ENCODE measurements at places on chromosomes 7 and 10.

DNA sequence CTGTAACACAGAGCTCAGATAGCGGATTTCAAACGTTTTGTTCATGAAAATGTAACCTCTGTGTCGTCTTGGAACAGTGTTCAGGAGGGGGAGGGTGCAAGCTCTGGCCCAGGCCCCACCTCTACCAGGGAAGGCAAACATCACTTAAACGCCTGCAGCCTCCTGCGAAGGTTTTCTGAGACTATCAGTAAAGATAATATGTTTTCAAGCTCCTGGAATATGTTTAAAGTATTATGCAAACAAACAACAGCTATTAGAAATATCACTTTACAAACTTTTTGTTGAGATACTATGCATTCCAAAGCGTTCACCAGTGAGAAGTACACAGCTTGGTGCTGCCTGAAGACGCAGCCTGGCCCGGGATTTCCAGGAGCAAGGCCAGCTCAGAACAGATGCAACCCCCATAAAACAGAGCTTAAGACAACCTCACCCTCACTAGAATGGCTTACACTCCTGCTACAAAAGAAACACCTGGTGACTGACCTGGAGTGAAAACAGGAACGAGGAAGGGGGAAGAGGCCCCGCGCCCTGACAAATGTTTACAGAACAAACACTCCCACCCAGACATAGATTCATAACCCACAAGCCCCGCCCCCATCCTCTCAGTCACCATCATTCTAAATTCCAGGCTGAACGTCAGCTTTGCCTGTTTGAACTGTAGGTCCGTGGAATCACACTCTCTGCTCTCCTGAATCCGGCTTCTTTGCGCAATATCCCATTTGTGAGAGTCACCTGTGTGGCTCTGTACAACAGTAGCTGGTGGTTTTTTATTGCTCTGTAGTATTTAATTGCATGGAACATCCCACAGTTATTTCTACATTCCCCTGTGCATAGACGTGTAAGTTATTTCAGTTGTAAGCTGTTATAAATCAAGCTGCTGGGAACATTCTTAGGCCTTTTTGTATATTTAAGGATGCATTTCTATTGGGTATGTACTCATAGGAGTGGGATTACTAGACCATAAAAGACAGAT lies 155.0 kb downstream of the PTPRN2 start:
- DNase-seq: no peak

GRCh38 chr7:38054199-38054598 lies 123.8 kb upstream of the STARD3NL start:
- no peak for DNase-seq

GRCh38 chr7:4006687-4007086 lies 675.4 kb upstream of the FOXK1 start:
- no peak for DNase-seq

DNA sequence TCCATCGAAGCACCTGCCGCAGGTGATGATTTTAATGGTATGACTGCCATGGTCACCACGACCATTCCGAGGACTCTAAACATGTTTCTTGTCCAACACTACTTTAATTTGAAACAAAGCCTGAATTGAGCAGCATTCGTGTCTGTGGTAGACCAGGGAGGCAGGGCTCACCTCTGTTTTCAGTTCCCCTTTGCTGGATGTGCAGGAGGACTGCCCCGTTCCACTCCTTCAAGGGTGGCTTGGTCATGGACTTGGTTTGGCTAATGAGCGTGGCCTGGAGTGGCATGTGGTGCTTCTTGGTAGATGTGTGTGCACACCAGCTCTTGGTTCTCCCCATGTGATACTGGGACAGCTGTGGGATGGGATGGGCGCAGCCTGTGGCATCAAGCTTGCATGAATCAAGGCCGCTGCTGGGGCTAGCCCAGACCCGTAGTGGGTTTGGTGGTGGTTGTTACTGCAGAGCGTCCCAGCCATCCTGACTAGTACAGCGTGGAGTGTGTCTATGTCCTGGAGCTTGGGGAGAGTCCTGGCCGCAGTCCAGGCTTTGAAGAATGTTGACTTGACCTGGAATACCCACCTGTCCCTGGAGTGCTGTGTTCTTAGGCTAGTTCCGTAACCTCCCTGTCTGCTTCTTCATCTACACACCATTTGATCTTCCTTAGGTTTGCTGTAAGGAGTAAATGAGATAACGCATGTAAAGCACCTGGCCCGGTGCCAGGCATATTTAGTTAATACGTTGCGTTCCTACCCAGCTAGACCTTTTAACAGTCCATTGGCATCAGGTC lies 34.8 kb downstream of the MGMT start:
- DNase-seq: no peak

- DNase-seq: no peak
Observed at GRCh38 chr10:62456611-62457101, 82.5 kb downstream of the ZNF365 start.

GRCh38 chr7:98668255-98668654 lies 51.2 kb downstream of the NPTX2 start:
- DNase-seq: no peak

DNA sequence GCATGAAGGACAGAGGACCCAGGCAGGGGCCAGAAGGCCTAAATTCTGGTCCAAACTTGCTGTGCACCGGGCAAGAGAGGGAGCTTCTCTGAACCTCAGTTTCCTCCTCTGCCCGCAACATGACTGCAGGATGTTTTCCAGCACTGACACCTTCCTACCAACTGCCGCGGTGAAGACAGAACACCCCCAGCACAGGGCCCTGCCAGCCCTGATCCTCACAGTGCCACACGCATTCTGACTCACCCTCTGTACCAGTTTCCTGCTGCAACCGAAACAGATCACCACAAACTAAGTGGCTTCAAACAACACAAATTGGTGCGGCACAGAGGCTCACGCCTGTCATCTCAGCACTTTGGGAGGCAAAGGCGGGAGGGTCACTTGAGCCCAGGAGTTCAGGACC lies 18.1 kb downstream of the MAD1L1 start:
- peak; percentile 95 for DNase-seq

DNA sequence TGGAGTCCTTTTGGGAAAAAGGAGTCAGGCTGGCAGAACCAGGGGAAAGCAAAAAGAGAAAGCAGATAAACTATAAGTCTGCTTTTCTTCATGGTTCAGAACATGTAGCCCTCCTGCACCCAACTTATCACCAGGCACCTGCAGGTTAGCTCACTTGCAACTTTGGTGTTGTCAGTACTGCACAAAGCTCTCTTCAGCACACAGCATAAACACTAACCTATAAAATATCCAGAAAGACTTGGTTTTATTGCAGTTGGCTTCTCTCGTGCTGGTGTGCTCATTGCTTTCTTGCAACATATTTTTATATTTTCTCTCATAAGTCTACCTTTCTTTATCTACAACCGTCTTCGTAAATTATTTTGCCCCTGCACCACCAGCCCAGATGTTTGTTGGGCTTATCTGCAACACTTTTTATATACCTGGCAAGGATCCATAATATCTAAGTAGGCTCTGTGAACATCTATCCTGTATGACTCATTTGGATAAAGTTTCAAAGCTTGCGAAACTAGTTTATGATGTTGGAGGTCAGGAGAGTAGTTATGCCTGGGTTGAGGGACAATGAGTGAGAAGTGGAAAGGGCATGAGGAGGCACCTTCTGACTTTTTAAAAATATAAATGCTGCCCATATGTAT lies 164.6 kb downstream of the ANKRD30A start:
- no peak for DNase-seq

DNA sequence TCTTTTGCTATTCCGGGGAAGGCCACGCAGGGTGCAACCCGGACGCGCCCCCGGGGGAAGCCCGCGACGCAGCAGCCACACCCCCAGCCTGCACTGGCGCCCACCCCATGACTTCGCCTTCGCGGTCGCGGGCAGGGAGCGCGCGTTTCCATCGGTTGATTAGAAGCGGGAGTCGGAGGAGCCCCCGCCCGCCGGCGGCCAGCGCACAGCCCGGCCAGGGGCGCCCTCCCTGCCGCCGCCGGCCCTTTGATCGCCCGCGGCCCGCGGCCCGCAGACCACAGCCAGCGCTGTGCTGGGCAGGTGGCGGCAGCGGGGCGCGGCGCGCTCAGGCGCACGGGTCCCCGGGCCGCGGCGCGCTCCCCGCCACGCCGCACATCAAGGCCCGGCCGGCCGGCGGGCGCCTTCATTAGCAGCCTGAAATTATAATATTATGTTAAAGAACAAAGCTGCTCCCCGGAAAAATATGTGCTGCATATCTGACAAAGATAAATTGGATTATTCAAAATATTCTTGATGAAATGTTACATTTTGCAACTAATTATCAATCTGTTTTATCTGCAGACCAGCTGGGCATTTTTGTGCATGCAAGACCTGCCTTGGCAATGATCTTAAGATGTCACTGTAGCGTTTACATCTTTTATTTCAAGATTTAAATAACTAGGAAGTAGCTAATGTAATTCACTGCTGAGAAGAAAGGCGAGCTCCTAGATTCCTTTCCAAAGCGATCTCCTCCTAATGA lies 160.7 kb upstream of the MKI67 start:
- DNase-seq: no peak

- no peak for DNase-seq
Observed at GRCh38 chr7:22387583-22387982, 30.6 kb upstream of the RAPGEF5 start.

GRCh38 chr7:154757756-154758155 lies 245.2 kb downstream of the PAXIP1 start:
- DNase-seq: no peak

DNA sequence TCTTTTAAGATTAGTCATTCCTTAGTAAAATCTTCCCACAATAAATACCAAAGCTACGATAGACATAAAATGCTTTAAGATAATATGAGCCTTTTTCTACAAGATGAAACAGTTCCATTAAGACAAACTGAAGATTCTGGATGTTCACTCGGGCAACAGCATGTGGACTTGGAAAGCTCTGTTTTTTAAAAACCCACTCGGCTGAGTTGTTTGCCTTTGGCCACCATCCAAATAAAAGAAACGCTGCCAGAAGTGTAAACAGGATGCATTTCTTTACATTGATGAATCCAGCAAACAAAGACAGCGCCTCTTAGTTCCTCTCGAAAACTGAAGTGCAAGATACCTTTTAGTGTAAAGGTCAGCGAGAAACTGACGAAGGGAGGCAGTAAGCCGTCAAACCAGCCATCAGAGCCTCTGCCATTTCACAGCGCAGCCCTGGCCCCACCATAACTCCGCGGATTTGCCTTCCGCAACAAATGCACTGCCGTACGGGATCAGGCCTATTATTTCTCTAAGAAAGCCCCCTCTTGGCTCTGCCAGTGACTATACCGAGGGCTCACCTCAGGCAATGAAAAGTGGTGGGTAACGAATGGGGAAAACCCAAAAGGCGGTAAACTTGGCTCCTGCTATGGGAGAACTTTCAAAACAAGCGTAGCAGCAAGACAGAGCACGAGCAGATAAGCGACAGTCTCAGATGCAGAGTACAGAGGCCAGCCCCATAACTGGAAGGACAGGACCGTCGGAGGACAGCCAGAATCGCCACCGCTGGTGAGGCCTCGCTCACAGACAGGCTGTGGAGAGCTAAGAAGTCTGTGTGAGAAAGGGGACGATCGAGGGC lies 41.4 kb downstream of the GNA12 start:
- no peak for DNase-seq

DNA sequence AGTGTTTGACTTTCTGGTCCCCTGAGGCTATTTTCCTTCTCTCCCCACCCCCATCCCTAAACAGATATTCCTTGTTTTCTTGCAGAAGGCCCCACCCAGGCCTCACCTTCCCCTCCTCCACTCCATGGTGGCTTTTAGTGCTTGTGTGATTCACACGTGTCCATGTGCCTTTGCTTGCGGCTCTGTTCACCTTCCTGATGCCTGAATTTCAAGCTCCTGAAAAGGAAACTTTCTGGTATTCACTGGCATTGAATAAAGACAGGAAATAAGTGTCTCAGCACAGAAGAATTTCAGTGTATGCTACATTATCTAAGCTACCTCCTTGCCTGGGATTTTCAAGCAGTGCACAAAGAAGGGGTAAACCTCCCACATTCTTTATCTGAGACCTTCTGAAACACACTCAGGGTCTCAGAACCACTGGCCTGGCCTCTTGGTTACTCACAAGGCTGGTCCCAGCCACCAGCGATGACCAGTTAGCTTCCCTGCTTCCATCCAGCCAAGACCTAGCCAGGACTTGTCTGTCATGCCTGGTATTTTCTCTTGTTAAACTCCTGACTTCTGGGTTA lies 17.2 kb upstream of the UBE2H start:
- DNase-seq: no peak
